Adipose tissue (tissue), 3 donors: ENCODE measurements at places on chromosomes 6 and 20. TPM values are rescaled to one million over a fixed set of nuclear protein-coding genes. Genes with fewer than 3 reads are reported as not detected.

Gene C20orf144
- 0.11 TPM for polyA plus RNA-seq

Gene MMP24
- polyA plus RNA-seq, result 4.0 TPM

Gene WFDC2
- 4.3 TPM for polyA plus RNA-seq

Gene PRDM13
- polyA plus RNA-seq, result not detected

Gene KHDC1L
- polyA plus RNA-seq, result not detected

Gene KIF25
- 0.65 TPM for polyA plus RNA-seq

Gene PAK5
- polyA plus RNA-seq, result 0.01 TPM

Gene UBE2V1
- polyA plus RNA-seq, result 66.3 TPM

Gene PRND
- not detected for polyA plus RNA-seq

Gene PMEPA1
- 22.1 TPM for polyA plus RNA-seq

Gene SLC26A8
- polyA plus RNA-seq, result 0.43 TPM

Gene UBE3D
- polyA plus RNA-seq, result 1.5 TPM

Gene REPS1
- polyA plus RNA-seq, result 12.5 TPM

Gene PLA2G7
- polyA plus RNA-seq, result 0.25 TPM

Gene C6orf132
- polyA plus RNA-seq, result 6.2 TPM

Gene IMPG1
- polyA plus RNA-seq, result not detected

Gene CCDC167
- 18.8 TPM for polyA plus RNA-seq

Gene SYNE1
- polyA plus RNA-seq, result 27.0 TPM

Gene SAMHD1
- polyA plus RNA-seq, result 45.6 TPM

Gene PROKR2
- not detected for polyA plus RNA-seq

Gene GRM4
- 0.26 TPM for polyA plus RNA-seq

Gene TBXT
- not detected for polyA plus RNA-seq

Gene PRPH2
- polyA plus RNA-seq, result 0.67 TPM

Gene ANKRD60
- polyA plus RNA-seq, result not detected

Gene MCHR2
- polyA plus RNA-seq, result not detected

Gene C6orf62
- 41.1 TPM for polyA plus RNA-seq

Gene FAM83C
- not detected for polyA plus RNA-seq

Gene KCNK16
- 5.0 TPM for polyA plus RNA-seq

Gene FRMD1
- polyA plus RNA-seq, result 1.3 TPM
